ENCODE measurements at places on chromosomes 1 and 21. TPM values are rescaled to one million over a fixed set of nuclear protein-coding genes. Genes with fewer than 3 reads are reported as not detected.

The PBX1 gene
- total RNA-seq = 831 TPM

The LCE1D gene
- total RNA-seq = not detected

The VAV3 gene
- 22.5 TPM for total RNA-seq

The ILDR2 gene
- 2.8 TPM for total RNA-seq

The CFAP141 gene
- not detected for total RNA-seq

The SPRR2A gene
- not detected for total RNA-seq

The SPRR3 gene
- total RNA-seq = not detected

The ZC3H12A gene
- 2.5 TPM for total RNA-seq

Data from uterus (tissue), 4 donors.